CD4-positive, alpha-beta T cell treated with Interleukin-17A for 1 hour (primary cell): ENCODE measurements at places on chromosomes 5 and 9.

DNA sequence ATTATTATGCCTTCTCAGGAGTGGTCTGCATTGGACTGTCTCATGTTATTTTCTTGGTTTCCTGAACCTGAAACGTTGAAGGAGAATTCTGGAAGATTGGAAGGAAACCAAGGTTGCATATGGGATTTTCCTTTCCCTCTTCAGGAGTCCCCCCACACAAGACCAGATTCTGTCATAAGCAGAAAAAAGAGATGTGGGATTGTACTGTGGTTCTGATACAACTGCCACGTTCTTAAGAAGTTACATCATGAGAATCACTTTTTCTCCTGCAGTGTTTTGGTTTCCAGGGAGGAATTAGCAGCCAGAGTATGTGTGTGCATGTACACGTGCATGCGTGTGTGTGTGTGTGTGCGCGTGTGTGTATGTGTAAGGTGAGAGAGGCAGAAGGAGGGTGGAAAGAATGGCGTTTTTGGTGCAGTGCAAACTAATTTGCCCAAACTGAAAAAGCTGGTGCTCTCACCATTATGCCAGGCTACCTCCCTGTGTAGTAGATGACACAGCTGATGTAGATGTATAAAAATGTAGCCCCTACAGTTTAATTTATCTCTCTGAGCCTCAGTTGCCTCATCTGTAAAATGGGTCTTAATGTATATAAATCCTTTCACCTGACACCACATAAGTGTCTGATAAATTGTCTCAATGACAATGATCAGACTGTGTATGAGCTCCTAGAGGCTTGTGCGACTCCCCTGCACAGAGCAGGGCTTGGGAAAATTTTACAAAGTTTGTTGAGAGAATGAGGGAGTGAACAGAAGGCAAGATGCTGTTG is 38.6 kb downstream of the RALGPS1 start:
- no peak for DNase-seq

DNA sequence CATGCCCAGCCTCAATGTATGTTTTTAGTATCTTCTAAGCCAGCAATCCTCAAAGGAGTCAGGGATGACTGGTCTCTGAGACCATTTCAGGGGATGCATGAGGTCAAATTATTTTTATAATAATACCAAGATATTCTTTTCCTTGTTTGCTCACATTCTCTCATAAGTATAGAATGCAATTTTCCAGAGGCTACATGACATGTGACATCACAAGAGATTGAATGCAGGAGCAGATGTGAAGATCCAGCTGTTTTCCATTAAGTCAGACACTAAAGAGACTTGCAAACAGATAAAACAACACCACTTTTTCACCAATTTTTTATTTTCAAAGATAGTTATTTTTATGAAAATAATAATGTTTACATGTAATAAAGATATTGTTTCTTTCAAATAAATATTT is 22.0 kb upstream of the FREM1 start:
- no peak for DNase-seq

DNA sequence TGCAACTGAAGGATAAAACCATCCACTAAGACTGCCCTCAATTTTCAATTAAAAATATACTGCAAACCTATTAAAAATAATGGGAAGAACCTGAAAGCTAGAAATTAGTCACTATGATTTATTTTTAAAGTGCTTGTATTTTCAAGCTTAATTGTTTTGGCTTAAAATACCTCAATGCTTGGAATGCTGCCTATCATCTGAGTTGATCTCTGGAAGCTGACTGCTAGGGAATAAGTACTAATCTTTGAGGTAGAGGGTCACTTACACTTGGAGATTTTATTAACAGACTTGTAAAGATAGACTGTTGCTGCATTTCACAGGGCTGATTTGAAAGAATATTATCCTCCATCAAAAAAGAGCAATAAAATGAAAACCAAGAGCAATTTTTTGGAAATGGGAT is 6.2 kb downstream of the PCSK1 start:
- DNase-seq, result no peak

GRCh38 chr5:163506095-163506457 is 657 bp downstream of the MAT2B start:
- no peak for DNase-seq

- DNase-seq, result no peak
Measured at GRCh38 chr5:125713109-125713805, 710.0 kb upstream of the GRAMD2B start.

DNA sequence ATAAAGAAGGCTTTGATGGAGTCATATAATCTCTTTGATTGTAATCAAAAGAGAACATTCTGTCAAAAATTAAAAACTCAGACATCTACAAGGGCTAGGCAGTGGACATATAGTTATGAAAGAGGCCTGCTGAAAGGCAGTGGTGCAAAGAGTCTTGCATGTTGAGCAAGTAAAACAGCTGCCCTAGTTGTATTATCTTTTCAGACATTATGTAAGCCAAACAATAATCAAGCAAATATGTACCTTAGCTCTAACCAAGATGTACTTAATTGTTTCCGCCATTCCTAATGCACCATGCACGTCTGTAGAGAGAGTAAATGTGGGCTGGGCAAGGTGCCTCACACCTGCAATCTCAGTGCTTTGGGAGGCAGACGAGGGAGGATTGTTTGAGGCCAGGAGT is 14.3 kb downstream of the GAPT start:
- DNase-seq, result no peak

DNA sequence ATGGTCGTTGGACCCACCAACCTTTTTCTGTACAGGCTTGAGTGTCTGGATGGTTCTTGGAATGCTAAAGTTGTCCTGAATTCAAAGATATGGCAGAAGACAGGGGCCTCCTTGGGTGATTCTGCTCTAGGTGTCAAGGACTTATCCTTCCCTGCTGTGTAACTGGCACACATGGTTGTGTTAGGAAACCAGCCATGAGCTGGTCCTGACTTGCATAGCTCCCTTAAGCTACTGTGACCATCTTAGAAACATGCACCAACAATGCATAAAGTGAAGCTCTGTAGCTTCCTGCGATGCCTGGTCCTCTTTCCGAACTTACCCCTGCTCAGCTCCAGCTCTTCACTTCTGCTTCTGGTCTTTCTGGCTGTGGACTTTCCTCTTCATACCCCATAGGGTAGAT is 224.6 kb downstream of the TLE4 start:
- no peak for DNase-seq

- DNase-seq, result no peak
Measured at GRCh38 chr5:35458824-35459207, 158.8 kb upstream of the SPEF2 start.

- DNase-seq, result no peak
Measured at GRCh38 chr5:38551030-38552017, 5.1 kb downstream of the LIFR start.

DNA sequence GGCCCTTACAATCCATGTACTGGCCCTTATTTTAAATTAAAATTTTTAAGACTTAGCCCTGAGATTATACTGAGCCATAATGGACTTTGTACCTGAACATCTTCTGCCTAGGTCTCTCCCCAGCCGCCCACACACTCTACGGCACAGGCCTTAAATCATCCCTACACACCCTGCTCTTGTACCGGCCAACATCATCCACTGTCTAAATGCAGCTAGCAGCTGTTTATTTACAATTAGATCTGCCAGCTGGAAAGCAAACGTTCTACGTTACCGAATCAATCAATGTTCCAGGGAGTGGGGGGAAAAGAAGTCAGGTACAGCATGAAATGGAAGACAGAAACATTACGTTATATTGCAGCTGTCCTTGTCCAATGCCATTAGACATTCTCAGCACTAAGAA is 88.4 kb upstream of the GRAMD2B start:
- no peak for DNase-seq

GRCh38 chr5:136042156-136042555 is 13.4 kb downstream of the TGFBI start:
- DNase-seq, result no peak
